Progenitor cell of endocrine pancreas (in vitro differentiated cells): ENCODE measurements at places on chromosomes 3 and 15. TPM values are rescaled to one million over a fixed set of nuclear protein-coding genes. Genes with fewer than 3 reads are reported as not detected.

Gene CLRN1
- not detected in 2 replicates for total RNA-seq

Gene TGM5
- total RNA-seq, result not detected in 2 replicates

Gene FBLN2
- total RNA-seq, result 5.8 and 14.1 TPM in 2 replicates

Gene RPL14
- 1,767 and 1,811 TPM in 2 replicates for total RNA-seq

Gene CD80
- 0.20 and 0.24 TPM in 2 replicates for total RNA-seq

Gene VIPR1
- total RNA-seq, result 5.8 and 6.8 TPM in 2 replicates

Gene PLSCR5
- 0.31 TPM in 1 of 2 replicates, not detected in the other for total RNA-seq

Gene GTPBP8
- 17.2 and 25.2 TPM in 2 replicates for total RNA-seq

Gene CP
- 0.93 and 1.0 TPM in 2 replicates for total RNA-seq

Gene PLA2G4D
- total RNA-seq, result not detected in 2 replicates

Gene C3orf80
- 0.38 and 0.50 TPM in 2 replicates for total RNA-seq

Gene DUOXA2
- not detected in 2 replicates for total RNA-seq

Gene GRK7
- total RNA-seq, result 0.14 TPM in 1 of 2 replicates, not detected in the other

Gene NR1I2
- total RNA-seq, result 0.62 and 1.0 TPM in 2 replicates

Gene KNG1
- total RNA-seq, result not detected in 2 replicates

Gene C3orf22
- total RNA-seq, result 0.26 and 0.44 TPM in 2 replicates

Gene CAMKV
- 1.6 and 2.1 TPM in 2 replicates for total RNA-seq

Gene PDE8A
- total RNA-seq, result 24.5 and 28.8 TPM in 2 replicates
